ENCODE measurements at places on chromosomes 11 and 22. TPM values are rescaled to one million over a fixed set of nuclear protein-coding genes. Genes with fewer than 3 reads are reported as not detected.
A peak's percentile ranks its signal among the peaks of the same experiment; 100 is the strongest.

Gene TBX10
- not detected for total RNA-seq

Gene BEST1
- 0.93 TPM for total RNA-seq

DNA sequence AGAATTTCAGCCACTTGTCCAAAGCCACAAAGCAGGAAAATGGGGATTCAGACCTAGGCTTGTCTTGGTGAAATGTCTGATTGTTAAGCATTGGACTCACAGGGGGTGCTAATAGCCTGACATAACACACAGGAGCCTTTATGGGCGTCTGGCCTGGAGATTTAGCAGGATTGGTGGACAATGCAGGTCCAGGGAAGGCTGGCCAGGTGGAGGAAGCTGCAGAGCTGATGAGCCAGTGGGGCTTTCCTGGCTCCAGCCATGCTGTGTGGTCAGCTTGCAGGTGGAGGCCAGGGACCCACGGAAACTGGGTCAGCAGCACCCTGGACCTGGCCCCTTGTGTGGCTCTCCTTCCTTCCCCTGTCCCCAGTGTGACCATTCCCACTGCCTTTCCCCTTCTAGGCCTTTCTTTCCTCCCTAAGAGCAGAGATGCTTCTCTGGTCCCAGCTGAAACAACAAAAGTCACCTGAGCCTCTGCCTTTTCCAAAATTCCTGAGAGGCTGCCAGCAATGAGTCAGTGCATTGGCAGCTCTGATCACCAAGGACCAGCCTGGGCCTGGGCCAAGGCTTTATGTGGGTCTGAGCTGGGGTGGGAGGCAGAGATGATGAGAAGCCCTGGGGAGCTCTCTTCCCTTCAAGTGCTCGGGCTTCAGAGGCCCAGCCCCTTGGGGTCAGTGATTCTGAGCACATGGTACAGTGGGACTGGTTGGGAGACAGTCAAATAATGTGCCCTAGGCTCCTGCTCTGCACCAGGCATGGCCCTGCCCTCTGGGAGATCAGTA lies 85.2 kb downstream of the CCDC81 start:
- H3K36me3 ChIP-seq = no peaks in the 10 kb centered on the region
- H3K27ac ChIP-seq = peak overlapping the region; percentile 11
- H3K27me3 ChIP-seq = no peaks in the 10 kb centered on the region
- peaks cover 25% of the 10 kb centered on the region for H3K4me1 ChIP-seq

Gene CD3G
- total RNA-seq = 0.51 TPM

Gene LARGE2
- not detected for total RNA-seq

Gene DGCR6
- total RNA-seq = 15.2 TPM

GRCh38 chr22:20130731-20131596 lies 640 bp upstream of the ZDHHC8 start:
- peak overlapping the region; percentile 78 for H3K4me3 ChIP-seq
- H3K36me3 ChIP-seq = no peaks in the 10 kb centered on the region
- DNase-seq = peak; percentile 81
- no peaks in the 10 kb centered on the region for H3K27me3 ChIP-seq
- peak overlapping the region; percentile 94 for H3K27ac ChIP-seq
- peaks cover 50% of the 10 kb centered on the region for H3K4me1 ChIP-seq

Gene SREBF2
- 34.7 TPM for total RNA-seq

- DNase-seq = no peak
- no peaks in the 10 kb centered on the region for H3K36me3 ChIP-seq
- H3K4me1 ChIP-seq = no peaks in the 10 kb centered on the region
These were observed 2.4 kb downstream of the FADS1 start for GRCh38 chr11:61814247-61814957.

GRCh38 chr11:77127235-77127911 lies 673 bp upstream of the MYO7A start:
- no peaks in the 10 kb centered on the region for H3K36me3 ChIP-seq
- H3K27ac ChIP-seq = no peak overlapping the region
- H3K4me1 ChIP-seq = peaks cover 9% of the 10 kb centered on the region

Gene TRIM6
- 0.26 TPM for total RNA-seq

Gene SMTNL1
- 23.0 TPM for total RNA-seq

Gene EFEMP2
- 24.1 TPM for total RNA-seq

DNA sequence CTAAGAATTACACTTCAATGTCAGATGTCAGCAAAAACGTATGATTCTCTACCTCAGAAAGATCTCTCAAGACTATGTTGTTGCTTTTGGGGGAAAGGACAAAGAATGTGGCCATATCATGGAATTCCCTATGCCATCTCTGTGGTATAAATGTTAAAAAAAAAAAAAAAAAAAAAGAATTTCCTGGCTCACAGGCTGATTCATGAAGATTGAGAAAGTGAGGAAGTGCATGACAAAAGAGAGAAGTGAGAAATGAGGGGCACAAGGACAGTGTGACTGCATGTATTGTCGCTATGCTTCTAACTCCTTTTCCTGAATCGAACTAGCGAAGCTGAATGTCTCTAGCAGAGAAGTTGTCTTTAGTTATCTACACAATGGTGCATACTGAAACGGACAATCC lies 80.6 kb upstream of the CARD18 start:
- no peaks in the 10 kb centered on the region for H3K36me3 ChIP-seq
- DNase-seq = no peak
- H3K27me3 ChIP-seq = no peaks in the 10 kb centered on the region
- H3K4me1 ChIP-seq = no peaks in the 10 kb centered on the region

- peak overlapping the region; percentile 98 for H3K27ac ChIP-seq
- peaks cover 37% of the 10 kb centered on the region for H3K4me1 ChIP-seq
- no peak overlapping the region for H3K4me3 ChIP-seq
- no peaks in the 10 kb centered on the region for H3K27me3 ChIP-seq
- H3K36me3 ChIP-seq = peaks cover 62% of the 10 kb centered on the region
- DNase-seq = no peak
These were observed 2.8 kb downstream of the RIC8A start for GRCh38 chr11:210122-210802.

GRCh38 chr11:78451371-78452150 lies 33.9 kb upstream of the GAB2 start:
- no peak for DNase-seq
- no peak overlapping the region for H3K4me3 ChIP-seq
- H3K27ac ChIP-seq = no peak overlapping the region
- no peaks in the 10 kb centered on the region for H3K27me3 ChIP-seq
- H3K36me3 ChIP-seq = no peaks in the 10 kb centered on the region

Gene CRACR2B
- 3.9 TPM for total RNA-seq

GRCh38 chr22:37063431-37064420 lies 12.2 kb downstream of the KCTD17 start:
- no peak overlapping the region for H3K4me3 ChIP-seq
- H3K27me3 ChIP-seq = peaks cover 8% of the 10 kb centered on the region
- DNase-seq = no peak
- H3K36me3 ChIP-seq = no peaks in the 10 kb centered on the region

Gene CSRP3
- total RNA-seq = 140 TPM

Measured in gastrocnemius medialis (tissue), 4 donors.